ENCODE measurements at places on chromosomes 3 and 15. TPM values are rescaled to one million over a fixed set of nuclear protein-coding genes. Genes with fewer than 3 reads are reported as not detected.

DNA sequence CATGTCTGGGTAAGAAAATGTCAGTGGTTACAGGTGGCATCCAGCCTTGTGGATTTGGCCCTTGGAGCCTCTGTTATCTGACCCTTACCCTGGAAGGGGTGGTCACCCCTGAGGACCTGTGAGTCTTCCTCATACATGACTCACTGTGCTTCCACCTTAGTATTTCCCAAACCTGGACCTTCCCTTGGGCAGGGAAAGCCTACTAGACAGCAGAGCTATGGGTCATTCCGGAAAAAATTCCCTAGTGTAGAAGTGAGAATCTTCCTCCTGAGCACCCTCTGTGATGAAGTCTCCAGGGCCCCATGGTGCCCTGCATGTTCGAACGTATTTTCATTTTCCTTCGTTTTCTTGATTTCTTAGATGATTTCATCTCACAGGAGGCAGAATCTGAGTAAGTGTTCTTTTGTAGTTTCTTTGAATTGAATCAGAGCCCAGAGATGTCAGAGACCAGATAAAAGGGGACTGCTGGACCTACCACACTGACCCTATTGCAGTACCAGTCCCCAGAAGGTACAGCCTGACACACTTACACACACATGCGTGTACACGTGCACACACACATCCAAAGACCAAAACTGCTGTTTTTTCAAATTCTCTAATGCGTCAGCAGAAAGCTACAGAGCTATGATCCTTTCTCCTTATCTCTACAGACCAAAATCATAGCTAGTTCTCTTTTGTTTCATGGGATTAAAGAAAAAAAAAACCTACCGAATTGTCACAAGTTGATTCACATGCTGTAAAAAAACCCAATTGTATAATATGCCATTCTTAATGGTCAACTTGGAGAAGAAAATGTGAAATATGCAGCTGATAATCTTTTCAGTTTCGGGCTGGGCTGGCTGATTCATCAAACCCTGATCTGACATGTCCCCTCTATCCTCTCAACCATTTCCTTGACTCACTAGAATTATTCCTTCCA is 50.5 kb upstream of the ARHGEF3 start:
- no peak for DNase-seq

DNA sequence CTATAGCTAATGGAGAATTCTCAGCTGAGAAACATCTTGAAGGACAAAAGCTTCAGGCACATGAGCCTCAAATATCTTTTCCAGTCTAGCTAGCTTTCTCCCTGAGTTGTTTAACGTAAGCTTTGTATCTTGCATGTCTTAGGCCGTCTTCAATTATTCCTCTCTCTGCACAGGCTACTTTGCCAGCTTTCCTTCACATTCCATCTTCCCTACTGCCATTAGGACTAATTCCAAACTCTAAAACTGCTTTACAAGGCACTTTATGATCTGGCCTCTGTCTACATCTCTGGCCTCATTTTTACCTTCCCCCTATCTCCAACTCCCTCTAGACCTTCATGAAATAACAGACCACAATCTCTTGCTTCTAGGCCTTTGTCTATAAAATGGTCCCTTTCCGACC is 171.4 kb downstream of the GREM1 start:
- no peak for DNase-seq

DNA sequence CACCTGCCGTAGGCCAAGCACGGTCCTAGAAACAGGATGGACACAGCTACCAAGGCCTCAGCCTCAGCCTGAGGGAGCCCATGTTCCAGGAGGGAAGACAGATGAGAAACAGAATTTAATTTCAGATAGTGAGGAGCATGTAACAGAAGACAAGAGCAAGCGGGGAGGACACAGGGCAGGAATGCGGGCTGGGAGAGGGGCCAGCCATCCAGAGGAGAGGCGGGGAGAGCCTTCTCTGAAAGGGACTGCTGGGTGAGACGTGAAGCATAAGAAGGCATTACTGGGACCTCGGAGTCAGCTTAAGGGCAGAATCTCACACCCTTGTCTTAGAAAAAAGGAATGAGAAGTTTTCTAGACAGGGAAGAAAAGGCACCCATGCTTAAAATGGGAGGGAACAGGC is 271.7 kb upstream of the NSMCE3 start:
- no peak for DNase-seq

DNA sequence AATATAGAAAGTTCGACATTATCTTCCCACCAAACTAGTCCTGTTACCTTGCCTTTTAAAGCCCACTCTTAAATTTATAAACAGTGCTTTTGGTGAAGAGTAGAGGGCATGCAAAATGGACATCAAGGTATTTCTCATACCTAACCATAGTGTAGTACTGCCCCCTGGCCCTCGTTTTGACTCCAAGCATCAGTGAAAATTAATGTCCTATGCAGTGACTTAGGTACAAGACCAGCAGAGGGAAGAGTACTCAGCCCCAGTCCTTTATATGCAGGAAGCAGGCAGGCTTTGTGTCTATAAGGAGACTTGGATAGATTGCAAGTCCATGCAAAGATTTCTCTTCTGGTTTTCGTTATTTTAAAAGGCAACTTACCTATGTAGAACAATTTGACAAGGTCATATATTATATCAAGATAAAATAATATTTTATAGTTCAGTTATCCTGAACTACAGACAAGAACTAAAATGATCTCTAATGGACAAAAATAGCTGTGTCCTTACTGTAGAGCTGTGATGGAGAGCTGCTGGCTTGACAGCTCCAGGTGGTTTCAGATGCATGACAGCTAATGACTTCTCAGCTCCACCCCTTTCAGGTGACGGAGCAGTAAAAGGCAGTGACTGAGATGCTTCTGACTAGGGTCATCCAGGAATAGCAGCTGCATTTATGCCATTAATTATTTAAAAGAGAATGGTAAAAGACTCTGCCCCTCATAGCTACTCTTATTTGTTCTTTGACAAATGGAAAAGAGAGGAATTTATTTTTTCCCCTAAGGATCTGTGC is 646.1 kb downstream of the SQOR start:
- no peak for DNase-seq

DNA sequence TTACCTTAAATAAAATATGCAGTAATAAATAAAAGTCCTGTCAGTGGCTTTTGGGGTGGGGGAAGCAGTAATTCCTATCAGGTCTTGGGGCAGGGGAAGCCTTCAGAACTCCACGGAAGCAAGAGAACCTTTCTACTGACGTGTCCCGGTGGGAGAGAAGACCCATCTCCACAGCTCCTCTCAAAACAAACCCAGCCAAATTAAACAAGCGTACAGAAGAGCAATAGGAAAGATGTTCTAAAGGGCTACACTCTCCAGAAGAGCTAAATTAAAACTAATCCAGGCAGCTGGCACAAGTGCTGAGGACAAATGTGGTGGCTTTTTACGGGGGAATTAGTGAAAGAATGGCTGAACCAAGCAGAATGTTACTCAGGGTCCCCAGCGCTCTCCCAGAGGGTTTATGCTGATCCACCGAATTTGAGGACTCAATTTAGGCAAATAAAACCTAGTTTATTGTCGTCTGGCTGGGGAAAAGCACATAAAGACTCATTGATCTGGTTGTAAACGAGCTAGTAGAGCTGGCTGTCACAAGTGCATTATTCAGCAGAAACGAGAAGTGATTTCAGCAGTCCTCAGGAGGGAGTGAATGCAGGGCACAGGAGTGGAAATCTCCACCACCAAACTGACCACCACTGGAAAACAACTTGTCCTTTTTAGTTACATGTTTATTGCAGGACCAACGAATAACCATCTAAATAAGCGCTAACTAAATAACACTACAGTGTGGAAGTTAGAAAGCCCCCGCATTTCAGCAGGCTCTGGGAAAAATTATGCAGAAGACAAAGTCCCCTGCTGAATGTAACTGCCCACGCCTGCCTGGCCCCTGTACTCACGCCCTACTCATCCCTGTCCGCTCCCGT is 13.5 kb downstream of the BFSP2 start:
- DNase-seq = no peak

GRCh38 chr3:143363276-143363675 is 243.7 kb downstream of the CHST2 start:
- no peak for DNase-seq

The MST1R gene
- total RNA-seq = 131 TPM

The GREM1 gene
- total RNA-seq = 293 TPM

The KPNA4 gene
- 49.1 TPM for total RNA-seq

Measured in mucosa of gallbladder (tissue), 1 donor.